ENCODE measurements at places on chromosomes 7 and 10. TPM values are rescaled to one million over a fixed set of nuclear protein-coding genes. Genes with fewer than 3 reads are reported as not detected.

DNA sequence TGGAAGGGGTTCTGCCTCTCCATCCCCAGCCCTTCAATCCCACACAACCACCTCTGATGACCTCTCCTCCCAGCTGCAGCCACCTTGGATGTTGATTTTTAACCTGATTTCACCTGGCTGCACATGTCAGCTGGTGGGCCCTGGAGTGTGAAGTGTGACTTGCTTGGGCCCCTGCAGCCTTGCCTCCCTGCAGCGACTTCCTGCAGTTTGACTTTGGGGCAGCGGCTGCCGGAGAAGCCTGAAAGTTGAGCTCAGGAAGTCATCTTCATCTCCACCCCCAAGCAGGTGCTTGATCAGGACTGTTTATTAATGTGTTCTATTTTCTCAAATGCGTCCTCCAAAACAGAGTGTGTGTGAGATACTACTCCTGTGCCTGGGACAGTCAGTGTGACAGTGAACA, 675.2 kb upstream of the GALNT17 start:
- no peaks in the 10 kb centered on the region for H3K27me3 ChIP-seq
- H3K27ac ChIP-seq = no peak overlapping the region
- no peaks in the 10 kb centered on the region for H3K36me3 ChIP-seq
- peak; percentile 3 for DNase-seq

DNA sequence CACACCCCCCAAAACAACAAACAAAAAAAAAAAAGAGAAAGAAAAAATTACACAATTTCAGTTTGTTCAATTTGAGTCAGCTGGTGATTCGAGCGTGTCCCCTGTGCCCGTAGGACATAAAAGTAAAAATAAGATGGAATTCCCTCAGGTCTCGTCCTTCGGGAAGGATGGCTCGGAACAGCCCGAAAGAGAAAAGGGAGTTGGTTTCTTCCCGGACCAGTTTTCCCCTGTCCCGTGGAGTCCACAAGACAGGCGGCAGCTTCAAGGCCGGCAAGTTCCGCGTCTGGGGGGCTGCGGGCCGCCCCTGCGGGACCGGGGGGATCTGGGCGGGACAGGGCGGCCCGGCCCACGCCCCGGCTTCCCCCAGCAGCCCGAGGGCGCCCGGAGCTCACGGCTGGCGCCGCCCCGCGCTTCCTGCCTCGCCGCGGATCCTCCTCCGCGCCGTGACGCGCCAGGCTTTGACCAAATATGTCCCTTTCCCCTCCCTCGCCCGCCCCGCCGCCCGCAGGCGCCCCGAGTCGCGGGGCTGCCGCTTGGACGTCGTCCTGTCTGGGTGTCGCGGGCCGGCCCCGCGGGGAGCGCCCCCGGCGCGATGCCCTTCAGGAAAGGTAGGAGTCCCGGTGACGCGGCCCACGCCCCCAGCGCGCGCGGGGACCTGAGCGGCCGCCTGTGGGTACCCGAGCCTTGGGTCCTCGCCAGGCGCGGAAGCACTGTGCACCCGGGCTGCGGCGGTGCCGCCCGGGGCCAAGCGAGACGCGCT, 55.8 kb downstream of the RBM17 start:
- H3K4me3 ChIP-seq = peak overlapping the region; percentile 71
- peaks cover 18% of the 10 kb centered on the region for H3K4me1 ChIP-seq
- H3K27ac ChIP-seq = peak overlapping the region; percentile 76
- H3K27me3 ChIP-seq = no peaks in the 10 kb centered on the region
- no peaks in the 10 kb centered on the region for H3K36me3 ChIP-seq

DNA sequence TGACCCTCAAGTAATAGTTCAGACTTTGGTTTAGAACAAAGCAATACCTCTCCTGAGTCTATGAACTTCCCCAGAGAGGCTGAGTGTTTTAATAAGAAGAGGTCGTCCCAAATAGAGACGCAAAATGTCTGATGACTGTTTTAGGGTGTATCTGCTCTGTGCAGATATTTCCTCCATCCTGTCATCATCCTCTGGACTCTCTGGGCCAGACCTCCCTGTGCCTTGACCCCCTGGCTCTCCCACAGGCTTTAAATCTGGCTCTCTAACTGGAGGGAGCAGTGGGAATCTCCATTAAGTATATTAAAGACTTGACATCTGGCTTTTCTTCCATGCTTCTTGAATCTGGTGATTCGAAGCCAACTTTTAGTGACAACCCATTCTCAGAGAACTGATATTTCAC, 633.3 kb downstream of the INHBA start:
- no peaks in the 10 kb centered on the region for H3K27me3 ChIP-seq
- H3K4me1 ChIP-seq = no peaks in the 10 kb centered on the region
- H3K36me3 ChIP-seq = no peaks in the 10 kb centered on the region
- no peak overlapping the region for H3K27ac ChIP-seq
- no peak overlapping the region for H3K4me3 ChIP-seq

- H3K27ac ChIP-seq = no peak overlapping the region
- no peaks in the 10 kb centered on the region for H3K36me3 ChIP-seq
- no peaks in the 10 kb centered on the region for H3K4me1 ChIP-seq
- no peak overlapping the region for H3K4me3 ChIP-seq
- DNase-seq = no peak
Observed at GRCh38 chr10:69800109-69800508, 1.6 kb upstream of the COL13A1 start.

DNA sequence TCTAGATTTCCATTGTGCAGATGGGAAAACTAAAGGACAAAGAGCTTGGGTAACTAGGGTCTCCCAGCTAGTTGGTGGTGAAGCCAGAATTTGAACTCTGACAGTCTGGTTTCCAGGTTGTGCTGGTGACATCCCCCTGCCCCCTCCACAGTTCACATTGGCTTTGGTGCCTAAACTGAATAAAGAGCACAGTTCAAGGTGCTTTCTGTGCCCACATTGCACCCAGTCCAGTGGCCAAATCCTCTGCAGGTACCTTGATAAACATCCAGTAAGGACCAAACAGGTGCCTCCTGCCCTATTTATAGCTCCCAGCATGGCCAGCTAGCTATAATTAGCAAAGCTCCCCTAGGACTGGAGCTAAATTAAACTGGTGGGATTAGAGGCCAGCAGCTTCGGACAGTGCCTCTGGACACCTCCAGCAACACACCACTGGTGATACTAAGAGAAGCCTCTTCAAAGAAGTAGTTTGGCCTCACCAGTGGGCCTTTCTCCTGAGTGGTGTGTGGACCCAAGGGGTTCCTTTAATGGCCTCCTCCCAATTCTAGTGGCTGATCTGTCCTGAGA, 59.9 kb downstream of the KCNMA1 start:
- no peak overlapping the region for H3K4me3 ChIP-seq
- no peaks in the 10 kb centered on the region for H3K36me3 ChIP-seq
- H3K27me3 ChIP-seq = no peaks in the 10 kb centered on the region
- H3K27ac ChIP-seq = no peak overlapping the region
- no peak for DNase-seq

- H3K4me3 ChIP-seq = no peak overlapping the region
- no peaks in the 10 kb centered on the region for H3K36me3 ChIP-seq
- H3K27me3 ChIP-seq = no peaks in the 10 kb centered on the region
- peaks cover 3% of the 10 kb centered on the region for H3K4me1 ChIP-seq
- H3K27ac ChIP-seq = no peak overlapping the region
- peak; percentile 59 for DNase-seq
Observed at GRCh38 chr7:87312215-87312865, 33.1 kb upstream of the CROT start.

DNA sequence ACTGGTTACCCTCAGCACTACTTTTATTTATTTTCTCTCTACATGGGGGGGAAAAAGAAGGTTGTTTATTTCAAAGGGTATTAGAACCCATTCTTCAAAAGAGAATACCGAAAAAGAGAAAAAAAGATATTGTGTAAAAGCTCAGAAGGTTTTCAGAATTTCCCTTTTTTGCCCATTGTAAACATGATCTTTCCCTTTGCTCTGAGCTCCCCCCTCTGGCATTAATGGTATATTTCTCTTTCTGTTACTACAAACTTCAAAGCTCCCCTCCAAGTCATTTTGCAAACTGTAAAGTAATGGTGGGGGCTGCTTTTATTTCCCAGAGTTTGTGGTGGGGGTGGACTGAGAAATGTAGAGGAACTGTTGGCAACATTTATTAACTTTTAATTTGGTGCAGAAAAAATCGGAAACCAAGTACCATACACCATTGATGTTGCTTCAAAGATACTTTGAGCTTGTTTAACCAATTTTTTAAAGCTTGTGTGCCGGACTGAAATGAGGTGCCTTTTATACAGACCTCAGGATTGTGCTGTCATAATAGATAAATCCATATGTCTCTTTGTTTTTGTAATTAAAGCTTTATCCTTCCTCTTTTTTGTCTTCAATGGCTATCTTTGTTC, 181.5 kb downstream of the EXOC4 start:
- no peak for DNase-seq
- H3K27me3 ChIP-seq = no peaks in the 10 kb centered on the region

DNA sequence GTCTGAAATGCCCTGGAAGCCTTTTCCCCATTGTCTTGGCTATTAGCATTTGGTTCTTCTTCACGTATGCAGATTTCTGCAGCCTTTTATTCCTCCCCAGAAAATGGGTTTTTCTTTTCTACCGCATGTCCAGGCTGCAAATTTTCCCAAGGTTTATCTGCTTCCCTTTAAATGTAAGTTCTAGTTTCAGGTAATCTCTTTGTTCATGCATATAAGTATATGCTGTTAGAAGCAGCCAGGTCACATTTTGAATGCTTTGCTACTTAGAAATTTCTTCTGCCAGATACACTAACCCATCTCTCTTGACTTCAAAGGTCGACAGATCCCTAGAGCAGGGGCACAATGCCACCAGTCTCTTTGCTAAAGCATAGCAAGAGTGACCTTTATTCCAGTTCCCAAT, 12.3 kb downstream of the THAP5 start:
- H3K4me1 ChIP-seq = no peaks in the 10 kb centered on the region
- no peak overlapping the region for H3K27ac ChIP-seq
- no peak overlapping the region for H3K4me3 ChIP-seq
- no peak for DNase-seq
- H3K27me3 ChIP-seq = no peaks in the 10 kb centered on the region

The SERPINE1 gene
- 0.47 TPM for total RNA-seq

GRCh38 chr10:109103278-109103677, 820.0 kb downstream of the XPNPEP1 start:
- no peak for DNase-seq
- H3K27ac ChIP-seq = no peak overlapping the region
- no peaks in the 10 kb centered on the region for H3K4me1 ChIP-seq
- no peaks in the 10 kb centered on the region for H3K27me3 ChIP-seq
- H3K4me3 ChIP-seq = no peak overlapping the region
- H3K36me3 ChIP-seq = no peaks in the 10 kb centered on the region

The ZFYVE27 gene
- 68.0 TPM for total RNA-seq

GRCh38 chr10:31374146-31374696, 55.2 kb downstream of the ZEB1 start:
- no peak overlapping the region for H3K27ac ChIP-seq
- no peaks in the 10 kb centered on the region for H3K27me3 ChIP-seq
- no peaks in the 10 kb centered on the region for H3K36me3 ChIP-seq
- peaks cover 3% of the 10 kb centered on the region for H3K4me1 ChIP-seq
- no peak for DNase-seq
- no peak overlapping the region for H3K4me3 ChIP-seq

The PPP1R9A gene
- 0.23 TPM for total RNA-seq

DNA sequence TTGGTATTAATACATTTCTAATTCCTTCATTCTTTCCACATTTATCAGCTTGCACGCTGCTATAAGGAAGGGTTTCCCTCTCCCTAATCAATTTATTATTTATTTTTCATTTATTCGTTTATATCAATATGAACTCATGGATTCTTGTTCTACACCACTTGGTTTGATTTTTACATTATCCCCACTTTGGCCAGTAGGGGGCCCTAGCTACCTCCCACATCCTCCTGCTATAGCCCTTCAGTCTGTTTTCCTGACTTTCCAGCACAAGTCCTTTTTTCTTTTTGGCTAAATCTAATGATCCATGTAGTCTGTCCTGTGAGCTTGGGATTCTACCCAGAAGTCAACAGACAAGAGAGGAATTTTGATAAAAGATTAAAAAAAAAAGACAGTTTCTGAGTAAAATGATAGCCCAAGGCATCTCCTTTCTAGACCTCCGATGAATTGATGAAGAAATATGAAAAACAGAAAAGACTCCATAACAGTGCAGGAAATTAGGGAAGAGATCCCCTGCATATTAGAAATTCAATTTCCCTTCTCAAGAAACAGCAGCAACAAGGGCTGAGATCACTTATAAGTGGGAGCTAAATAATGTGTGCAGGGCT, 47.7 kb downstream of the LYZL2 start:
- DNase-seq = no peak
- H3K27me3 ChIP-seq = peaks cover 6% of the 10 kb centered on the region
- no peak overlapping the region for H3K4me3 ChIP-seq
- no peak overlapping the region for H3K27ac ChIP-seq

DNA sequence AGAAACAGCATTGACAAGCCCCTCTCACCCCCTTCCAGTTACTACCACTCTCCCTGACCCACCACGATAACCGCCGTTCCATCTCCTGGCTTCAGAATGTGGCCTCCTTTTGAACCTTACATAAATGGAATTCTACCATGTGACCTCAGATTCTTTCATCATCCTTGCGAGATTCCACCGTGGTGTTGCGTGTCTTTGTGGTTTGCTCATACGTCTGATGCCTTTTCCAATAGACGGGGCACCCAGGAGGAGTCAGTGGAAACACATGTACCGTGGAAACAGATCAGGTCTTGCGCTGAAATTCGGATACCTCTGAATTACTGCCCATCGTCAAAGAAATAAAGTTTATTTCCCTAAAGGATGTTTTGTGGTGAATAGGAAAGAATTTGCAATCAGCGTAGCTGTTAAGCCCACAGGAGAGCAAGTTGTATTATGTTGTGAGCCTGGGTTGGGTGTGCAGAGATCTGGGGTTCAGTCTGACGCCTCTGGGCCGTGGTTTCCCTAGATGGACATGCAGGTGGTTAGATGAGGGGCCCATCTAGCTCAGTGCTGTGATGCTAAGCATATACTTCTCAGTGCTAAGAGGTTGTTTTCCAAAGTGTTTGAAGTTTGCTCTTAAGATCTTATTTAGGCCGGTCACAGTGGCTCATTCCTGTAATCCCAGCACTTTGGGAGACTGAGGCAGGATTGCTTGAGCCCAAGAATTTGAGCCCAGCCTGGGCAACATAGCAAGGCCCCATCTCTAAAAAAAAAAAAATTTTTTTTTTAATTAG, 29.1 kb downstream of the GTF2IRD1 start:
- no peaks in the 10 kb centered on the region for H3K4me1 ChIP-seq
- H3K4me3 ChIP-seq = no peak overlapping the region
- DNase-seq = no peak
- H3K27ac ChIP-seq = no peak overlapping the region
- no peaks in the 10 kb centered on the region for H3K27me3 ChIP-seq

- no peak for DNase-seq
- peaks cover 3% of the 10 kb centered on the region for H3K36me3 ChIP-seq
- no peak overlapping the region for H3K27ac ChIP-seq
- no peak overlapping the region for H3K4me3 ChIP-seq
Observed at GRCh38 chr7:150374472-150374871, 4.7 kb upstream of the ZNF775 start.

The CYP3A5 gene
- total RNA-seq = 0.58 TPM

DNA sequence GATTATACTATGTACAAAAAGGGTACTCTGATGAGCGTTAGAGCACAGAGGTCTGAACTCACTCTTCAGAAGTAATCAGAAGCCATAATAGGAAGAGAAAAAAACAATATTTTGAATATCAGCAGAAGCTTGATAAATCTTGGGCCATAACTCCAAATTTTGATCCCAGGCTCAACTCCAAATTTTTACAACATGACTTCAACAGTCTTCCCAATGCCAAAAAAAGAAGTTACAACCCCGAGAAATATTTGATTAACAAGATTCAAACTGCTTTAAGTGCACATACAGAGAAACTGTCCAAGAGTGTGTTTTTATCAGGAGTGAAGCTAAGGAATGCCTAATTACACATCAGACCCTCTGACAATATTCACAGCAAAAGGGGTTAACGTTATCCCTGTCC, 7.5 kb downstream of the MPP7 start:
- peaks cover 6% of the 10 kb centered on the region for H3K4me1 ChIP-seq
- H3K27ac ChIP-seq = no peak overlapping the region
- no peaks in the 10 kb centered on the region for H3K36me3 ChIP-seq
